Stimulated activated CD4-positive, alpha-beta T cell treated with anti-CD3 and anti-CD28 coated beads, Interleukin-1b, Interleukin-23, amount 100 ng/mL, for 1 hour (primary cell): ENCODE measurements at places on chromosomes 6 and 20.

- DNase-seq, result no peak
These were observed 69.4 kb upstream of the PRL start for GRCh38 chr6:22366214-22366613.

DNA sequence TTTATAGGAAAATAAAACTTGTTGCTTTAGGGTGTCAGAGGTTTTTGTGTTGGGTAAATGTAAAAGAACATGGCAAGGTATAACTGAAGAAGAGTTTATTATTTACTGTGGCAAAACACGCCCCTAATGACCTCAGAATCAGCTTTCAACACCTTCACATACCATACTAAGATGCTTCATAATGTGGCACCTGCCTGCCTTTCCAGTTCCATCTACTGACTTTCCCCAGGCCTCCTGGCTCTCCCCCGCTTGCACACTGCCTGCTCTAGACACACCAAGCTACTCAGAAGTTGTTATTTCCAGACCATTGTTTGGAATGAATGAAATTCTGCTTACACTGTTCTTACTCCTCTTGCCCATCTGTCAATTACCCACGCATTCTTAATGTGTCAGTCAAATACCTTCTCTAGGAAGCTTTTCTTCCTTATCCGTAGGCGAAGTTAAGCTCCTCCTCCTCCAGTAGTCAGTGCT lies 1.8 kb downstream of the TIAM2 start:
- DNase-seq, result no peak

DNA sequence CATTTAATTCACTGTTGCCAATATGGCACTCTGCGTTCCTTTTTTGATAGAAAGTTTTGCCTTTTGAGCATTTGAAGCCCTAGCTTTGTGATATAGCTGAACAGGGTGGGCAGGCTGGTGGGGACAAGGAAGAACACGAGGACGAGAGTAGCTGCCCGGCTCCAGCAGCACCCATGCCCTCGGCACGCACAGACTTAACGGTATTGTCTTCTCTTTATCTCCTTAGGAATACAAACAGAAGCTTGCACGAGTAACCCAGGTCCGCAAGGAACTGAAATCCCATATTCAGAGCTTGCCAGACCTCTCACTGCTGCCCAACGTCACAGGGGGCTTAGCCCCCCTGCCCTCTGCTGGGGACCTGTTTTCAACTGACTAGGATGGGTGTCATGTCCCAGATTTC lies 56.0 kb downstream of the RPRD1B start:
- DNase-seq, result no peak

GRCh38 chr6:18492972-18493371 lies 105.8 kb downstream of the RNF144B start:
- no peak for DNase-seq

DNA sequence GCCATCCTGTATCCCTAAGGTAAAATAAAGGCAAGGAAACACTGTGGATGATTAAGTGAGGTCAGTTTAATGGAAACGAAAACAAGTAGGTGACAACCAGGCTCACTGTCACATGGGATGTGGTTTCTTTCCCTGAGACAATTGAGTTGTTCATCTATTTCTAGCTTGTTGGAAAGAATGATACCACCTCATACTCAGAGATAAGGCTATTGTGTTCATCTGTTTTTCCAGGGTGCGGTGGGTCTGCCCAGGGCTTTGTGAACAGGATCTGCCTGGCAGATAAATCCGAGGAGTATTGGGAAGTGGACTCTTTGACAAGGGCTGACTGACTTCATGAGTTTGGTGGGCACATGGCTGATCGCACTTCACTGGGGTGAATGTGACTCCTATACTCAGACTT lies 80.8 kb upstream of the TIAM2 start:
- DNase-seq, result no peak

DNA sequence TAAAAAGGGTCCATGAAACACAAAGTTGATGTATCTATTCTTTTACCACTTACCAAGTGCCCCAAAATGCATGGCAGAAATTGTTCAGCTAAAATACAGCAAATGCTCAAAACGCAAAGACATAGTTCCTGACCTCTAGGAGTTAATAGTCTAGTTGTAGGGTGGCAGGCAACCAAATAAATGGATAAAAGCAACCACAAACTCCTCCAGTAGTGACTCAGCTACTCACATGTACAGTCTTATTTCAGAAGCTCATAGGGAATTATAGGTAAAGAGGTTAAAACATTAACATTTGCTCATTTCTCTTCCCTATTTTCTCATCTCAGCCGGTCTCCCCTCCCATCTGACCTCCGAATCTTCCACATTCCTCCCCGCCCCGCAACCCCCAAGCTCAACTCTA lies 143.9 kb upstream of the INSM1 start:
- DNase-seq, result no peak

GRCh38 chr6:35062676-35063574 lies 78.2 kb downstream of the TCP11 start:
- DNase-seq, result no peak

DNA sequence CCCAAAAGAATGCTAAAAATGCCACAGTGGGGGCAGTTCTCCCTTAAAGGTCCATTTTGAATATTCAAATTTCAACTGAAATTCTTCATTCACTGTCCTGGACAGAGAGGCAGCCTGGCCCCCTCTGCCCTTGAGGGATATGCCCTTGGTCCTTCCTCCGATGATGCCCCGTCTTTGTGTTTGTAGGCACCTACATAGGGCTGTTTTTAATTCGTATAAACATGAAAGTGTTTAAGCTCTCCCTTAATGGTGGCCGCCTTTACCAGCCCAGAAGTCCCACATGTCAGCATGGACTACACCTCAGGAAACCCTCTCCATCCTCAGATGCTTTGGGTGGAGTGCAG lies 70.2 kb downstream of the SSR1 start:
- DNase-seq, result no peak

DNA sequence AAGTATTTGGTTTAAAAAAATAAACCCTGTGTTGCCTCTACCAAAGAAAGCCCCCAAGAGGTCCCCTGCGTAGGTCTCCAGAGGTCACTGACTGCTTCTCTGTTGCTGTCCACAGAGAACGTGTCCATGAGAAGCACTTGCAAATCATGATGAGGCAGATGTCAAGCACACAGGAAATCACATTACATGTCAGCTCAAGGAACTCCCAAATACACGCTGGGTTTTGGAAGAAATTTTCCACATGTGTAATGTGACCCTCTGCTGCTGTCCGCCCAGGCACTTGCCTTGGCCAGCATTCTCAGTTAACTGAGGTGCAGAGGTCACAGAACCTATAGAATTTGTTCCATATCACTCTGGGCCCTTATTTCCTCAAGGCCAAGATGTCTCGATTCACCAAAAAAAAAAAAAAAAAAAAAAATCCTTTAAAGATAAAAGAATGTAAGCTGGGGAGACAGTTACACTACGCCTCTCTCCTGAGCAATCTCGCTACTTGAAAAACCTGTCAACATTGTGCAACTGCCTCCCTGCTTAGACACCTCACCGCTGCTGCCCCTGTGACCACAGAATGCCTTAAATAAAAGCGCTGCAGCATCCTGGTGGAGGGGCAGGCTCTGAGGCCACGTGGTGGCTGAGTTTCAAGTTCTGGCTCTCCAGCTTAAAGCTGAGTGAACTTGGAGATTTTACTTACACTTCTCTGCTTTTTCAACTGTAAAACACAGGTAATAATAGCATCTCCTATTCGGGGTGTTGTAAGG lies 42.3 kb downstream of the SLC22A23 start:
- DNase-seq, result no peak

DNA sequence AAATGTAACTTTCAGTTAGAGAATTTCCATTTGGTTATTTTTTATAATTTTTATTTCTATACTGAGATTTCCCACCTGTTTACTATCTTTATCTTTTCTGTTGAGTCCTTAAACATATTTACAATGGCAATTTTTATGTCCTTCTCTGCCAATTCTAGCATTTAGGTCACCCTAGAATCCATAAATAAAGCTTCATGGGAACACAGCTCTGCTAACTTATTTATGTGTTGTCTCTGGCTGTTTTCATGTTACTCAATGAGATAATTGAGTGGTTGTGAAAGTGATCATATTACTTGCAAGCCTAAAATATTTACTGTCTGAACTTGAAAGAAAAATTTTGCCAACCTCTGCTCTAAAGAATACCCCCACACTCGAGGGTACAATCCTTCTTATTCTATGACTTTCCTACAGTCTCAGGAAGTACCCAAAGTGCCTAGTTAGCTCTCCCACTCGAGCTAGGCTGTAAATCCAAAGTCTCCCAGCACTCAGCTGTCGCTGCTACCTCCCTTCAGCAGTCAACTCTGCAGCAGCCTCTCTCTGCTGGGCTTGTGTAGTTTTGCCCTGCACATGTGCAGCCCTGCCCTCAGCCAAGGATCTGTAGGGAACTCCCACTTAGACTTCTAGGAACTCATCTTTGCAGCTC lies 53.5 kb upstream of the GCLC start:
- no peak for DNase-seq

- no peak for DNase-seq
These were observed 44.9 kb upstream of the SUPT3H start for GRCh38 chr6:45422503-45423110.

DNA sequence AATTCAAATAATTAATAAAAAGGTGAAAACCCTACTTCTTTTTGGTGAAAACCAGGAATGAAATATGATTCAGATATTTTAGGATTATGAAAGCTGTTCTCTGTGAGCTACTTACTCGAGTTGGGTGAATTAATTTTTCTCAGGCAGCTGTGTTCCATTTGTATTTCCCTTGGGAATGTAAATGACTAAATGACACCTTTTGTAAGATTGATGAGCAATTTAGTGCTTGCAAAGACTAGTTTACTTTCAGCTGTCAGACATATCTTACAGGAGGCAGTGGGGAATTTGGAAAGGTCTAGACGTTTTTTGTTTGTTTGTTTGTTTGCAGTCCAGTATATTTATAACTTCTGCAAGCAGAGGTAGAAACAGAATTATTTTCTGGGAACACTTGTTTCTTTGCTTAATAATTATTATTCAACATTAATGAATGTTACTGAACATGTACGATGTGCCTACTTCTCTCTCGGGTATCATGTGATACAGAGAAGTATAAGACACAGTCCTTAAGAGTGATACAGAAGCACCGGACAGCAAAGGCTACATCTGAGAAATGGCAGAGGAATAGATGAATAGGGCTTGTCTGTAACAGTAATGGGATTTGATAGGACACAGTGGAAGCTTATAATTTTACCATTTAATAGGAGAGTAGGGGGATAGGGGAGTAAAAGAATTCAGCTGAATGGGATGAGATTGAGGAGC lies 91.3 kb downstream of the AKAP7 start:
- DNase-seq, result no peak
